ENCODE measurements at places on chromosomes 7 and 10.
A peak's percentile ranks its signal among the peaks of the same experiment; 100 is the strongest.

DNA sequence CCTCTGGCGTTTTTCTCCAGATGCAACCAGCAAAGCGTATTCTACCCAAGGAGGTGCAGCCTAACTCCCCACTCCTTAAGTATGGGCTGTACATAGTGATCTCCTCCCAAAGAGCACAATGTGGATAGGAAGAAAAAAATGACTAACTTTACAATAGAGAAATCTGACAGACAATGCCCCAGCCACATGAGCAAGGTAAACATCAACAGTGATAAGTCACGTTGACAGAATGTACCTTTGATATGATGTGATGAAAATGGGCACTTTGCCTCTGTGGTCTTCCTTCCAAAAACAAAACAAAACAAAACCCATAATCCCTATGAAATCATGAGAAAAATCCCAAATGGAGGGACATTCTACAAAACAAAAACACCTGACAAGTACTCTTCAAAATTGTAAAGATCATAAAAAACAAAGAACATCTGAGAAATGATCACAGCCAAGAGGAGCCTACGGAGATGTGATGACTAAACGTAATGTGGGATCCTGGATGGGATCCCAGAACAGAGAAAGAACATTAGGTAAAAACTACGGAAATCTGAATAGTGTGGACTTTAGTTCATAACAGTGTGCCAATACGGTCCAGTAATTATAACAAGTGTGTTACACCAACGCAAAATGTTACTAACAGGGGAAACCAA lies 50.6 kb downstream of the ABLIM1 start:
- no peak for DNase-seq

- DNase-seq, result no peak
Measured at GRCh38 chr10:122639801-122640200, 59.8 kb downstream of the C10orf120 start.

DNA sequence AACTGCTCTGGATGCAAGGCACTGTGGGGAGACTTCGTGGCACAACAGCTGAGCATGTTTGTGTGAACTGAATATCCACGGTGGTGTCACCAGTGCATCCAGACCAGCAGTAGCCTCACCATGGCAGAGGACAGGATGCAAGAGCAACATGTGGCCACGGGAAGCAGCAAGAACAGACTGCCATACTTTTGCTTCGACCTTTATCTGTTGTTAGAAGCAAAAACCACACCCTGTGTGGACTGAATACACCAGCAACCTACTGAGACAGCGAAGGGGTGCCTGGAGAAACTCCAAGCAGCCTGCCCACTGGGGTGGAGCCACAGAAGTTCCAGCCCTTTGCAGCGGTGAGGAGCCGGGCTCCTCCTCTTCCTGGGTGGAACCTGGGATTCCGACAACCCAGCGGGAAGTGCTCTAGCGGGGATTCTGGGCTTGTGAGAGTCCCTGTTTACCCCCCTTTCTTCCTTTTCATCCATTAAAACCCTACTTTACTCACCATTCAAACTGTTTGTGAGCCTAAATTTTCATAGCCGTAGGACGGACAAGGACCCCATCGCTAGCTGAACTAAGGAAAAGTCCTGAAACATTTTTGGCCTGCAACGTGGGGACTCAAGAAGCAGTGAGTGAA lies 584.9 kb downstream of the GRM8 start:
- no peak for DNase-seq

GRCh38 chr10:22218448-22218847 lies 633 bp upstream of the EBLN1 start:
- no peak for DNase-seq

- DNase-seq, result peak; percentile 50
Measured at GRCh38 chr10:49594594-49594993, 15.5 kb upstream of the SLC18A3 start.

GRCh38 chr10:90849956-90850749 lies 7.7 kb downstream of the HTR7 start:
- no peak for DNase-seq

GRCh38 chr10:64529003-64529350 lies 1007.8 kb downstream of the REEP3 start:
- no peak for DNase-seq

DNA sequence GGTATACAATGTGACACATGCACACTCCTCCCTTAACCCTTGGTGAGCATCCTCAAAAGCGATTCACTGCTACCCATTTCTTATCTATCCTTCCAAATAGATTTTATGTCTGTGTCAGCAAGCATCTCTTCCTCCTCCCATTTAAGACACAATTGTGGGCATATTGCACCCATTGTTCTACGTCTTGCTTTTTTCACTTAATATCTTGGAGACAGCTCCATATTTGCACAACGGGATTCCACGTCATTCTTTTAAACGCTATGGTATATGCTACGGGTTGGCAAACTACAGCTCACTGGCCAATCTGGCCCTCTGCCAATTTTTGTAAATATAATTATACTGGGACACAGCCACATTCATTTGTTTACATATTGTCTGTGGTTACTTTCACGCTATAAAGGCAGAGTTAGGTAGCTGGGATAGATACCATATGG lies 88.6 kb downstream of the RNF216 start:
- peak; percentile 85 for DNase-seq

- no peak for DNase-seq
Measured at GRCh38 chr10:126459878-126460481, 71.7 kb upstream of the ADAM12 start.

DNA sequence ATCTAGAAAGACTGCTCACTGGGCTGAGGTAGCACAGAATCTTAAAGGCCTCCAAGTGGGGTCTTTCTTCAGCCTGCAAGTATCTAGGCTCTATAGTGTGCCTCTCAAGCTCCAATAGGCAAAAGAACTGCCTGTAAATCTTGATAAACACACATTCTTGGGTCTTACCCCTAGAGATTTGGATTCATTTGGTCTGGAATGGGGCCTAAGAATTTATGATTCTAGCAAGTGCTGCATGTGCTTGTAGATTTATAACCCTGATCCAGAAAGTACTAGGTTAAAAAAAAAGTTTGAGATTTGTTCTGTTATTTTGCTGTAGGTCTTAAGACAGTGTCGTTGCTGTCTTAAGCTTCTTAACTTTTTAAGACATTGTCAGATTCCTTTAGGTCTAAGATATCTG lies 74.1 kb downstream of the RALA start:
- DNase-seq, result no peak

GRCh38 chr7:44273681-44274622 lies 51.4 kb downstream of the CAMK2B start:
- DNase-seq, result no peak

- no peak for DNase-seq
Measured at GRCh38 chr10:57017356-57018037, 656.4 kb upstream of the ZWINT start.

DNA sequence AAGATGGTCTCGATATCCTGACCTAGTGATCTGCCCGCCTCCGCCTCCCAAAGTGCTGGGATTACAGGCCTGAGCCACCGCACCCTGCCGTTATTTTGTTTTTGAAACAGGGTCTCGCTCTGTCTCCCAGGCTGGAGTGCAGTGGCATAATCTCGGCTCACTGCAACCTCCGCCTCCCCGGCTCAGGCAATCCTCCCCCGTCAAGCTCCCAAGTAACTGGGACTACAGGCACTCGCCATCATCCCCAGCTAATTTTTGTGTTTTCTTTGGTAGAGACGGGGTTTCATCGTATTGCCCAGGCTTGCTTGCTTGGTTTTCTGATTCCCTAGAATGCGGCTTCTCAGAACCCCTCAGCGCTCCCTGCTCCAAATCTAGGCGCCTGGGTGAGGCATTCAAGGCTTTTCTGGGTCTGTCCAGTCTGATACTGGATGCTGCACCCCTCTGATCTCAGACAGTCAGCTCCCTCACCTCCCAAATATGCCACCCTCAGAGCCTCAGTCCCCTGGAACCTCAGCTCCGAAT lies 1.3 kb downstream of the TFR2 start:
- DNase-seq, result no peak

DNA sequence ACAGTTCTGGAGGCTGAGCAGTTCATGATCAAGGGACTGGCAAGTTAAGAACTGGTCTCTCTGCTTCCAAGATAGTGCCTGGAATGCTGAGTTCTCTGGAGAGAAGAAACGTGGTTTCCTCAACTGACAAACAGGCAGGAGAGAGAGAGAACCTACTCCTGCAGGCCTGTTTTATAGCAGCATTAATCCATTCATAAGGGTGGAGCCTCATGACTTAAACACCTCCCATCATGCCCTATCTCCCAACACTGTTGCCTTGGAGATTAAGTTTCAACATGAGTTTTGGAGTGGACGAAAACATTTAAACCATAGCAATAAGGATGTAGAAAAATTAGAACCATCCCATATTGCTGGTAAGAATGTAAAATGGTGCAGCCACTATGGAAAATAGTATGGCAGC lies 32.3 kb upstream of the IMMP2L start:
- DNase-seq, result no peak

- DNase-seq, result no peak
Measured at GRCh38 chr7:85001495-85002345, 185.1 kb downstream of the SEMA3D start.

DNA sequence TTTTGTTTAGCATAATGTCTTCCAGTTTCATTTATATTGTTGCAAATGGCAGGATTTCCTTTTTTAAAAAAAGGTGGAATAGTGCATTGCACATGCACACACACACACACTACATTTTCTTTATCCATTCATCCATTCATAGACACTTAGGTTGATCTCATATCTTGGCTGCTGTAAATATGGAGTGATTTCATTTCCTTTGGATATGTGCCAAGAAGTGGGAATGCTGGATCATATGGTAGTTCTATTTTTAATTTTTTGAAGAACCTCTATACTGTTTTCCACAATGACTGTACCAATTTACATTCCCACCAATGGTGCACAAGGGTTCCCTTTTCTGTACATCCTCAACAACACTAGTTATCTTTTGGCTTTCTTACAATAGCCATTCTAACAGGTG lies 68.9 kb downstream of the EBLN1 start:
- DNase-seq, result no peak

DNA sequence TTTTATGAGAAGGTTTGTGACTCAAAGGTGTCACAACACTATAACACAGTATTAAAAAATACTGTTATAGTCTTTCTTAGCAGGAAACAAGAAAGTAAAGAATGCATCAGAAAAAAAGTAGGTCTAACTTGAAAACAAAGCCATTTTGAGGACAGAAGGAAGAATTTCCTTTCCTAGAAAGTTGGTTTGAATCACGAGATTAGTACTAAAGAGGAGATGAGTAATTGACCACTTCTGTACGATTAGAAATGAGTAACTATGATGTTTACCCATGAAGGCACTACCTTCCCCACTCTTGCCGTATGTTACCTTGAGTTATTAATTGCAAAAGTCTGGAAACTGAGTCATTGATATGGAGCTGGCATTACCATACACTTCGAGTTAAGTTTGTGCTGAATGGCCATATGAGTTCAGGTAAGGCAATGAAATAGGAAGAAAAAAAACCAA lies 65.2 kb downstream of the FAM185A start:
- no peak for DNase-seq

- DNase-seq, result no peak
Measured at GRCh38 chr10:121308020-121308419, 290.2 kb downstream of the FGFR2 start.

- no peak for DNase-seq
Measured at GRCh38 chr7:103380395-103381191, 33.1 kb downstream of the PSMC2 start.

- DNase-seq, result peak; percentile 44
Measured at GRCh38 chr10:101217450-101218281, 11.6 kb downstream of the LBX1 start.

- no peak for DNase-seq
Measured at GRCh38 chr7:49774459-49775064, 1.1 kb downstream of the VWC2 start.
